ENCODE measurements at places on chromosomes 7 and 10.

GRCh38 chr10:7302392-7302906 is 108.4 kb downstream of the SFMBT2 start:
- no peak for DNase-seq

- DNase-seq = no peak
These were observed 291.0 kb downstream of the RNLS start for GRCh38 chr10:88292185-88292514.

DNA sequence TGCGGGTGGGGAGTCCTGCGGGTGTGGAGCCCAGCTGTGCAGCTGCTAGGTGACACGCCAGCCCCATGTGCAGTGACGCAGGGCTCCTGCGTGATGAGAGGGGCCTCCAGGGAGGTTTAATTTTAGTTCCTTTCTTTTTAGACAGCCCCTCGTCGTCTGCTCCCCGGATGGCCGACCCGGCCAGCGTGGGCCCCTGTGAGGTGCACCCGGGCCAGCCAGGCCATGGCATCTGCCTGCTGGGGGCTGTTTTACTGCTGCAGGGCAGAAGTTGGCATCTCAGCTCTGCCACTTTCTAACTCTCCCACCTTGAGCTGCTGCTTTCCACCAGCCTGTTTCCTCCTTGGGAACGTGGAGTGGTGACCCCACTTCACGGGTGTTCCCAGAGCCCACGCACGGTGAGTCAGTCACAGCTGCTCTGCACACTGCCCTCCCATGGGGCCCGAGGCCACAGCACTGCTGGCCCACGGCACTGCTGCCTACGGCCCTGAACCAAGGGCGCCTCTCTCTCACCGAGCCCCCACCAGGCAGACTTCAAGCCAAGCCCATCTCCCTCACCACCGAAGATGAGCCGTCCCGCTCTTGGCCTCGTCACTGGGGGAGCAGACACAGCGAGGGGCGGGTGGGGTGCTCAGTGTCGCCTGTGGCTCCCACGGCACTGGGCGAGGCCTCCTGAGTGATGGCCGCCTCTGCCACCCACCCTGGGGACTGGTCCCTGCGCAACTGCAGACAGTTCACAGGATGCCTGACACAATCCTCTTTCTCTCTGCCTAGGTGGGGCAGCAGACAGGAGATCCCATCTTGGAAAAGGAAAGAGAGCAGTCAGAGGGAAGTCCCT is 21.3 kb downstream of the CYP2W1 start:
- no peak for DNase-seq

DNA sequence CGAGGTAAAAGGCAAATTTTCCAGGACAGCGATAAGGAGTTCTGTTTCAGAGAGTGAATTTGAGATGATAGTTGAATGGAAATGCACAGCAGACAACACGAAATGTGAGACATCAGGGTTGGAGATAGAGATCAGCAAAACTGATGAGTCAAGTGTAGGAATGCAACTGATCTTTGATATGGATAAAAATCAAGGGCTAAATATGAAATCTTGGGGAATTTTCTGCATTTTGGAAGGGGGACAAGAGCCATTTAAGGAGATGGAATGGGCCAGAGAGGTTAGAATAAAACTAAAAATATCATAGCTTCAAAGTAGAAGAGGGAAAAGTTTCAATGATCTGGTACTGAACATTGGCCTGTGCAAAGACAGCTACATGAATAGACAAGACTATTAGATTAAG is 11.5 kb downstream of the CISD1 start:
- DNase-seq = no peak

DNA sequence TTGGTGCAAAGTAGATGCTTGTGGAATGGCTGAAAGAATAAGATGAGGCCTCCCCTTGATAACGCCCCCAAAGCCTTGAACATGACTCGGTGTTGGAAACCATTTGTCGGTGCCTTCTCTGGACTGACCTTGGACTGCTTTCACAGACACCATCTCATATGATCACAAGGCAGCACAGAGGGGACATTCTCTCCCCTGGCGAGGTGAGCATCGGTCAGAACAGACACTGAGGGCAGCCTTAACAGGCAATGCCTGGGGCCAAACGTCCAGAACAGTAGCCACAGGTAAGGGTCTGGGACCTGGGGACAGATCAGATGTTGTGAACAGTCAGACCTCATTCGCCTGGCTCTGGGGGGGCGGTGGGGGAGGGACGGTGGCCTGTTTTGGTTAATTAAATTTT is 2.8 kb upstream of the TRRAP start:
- DNase-seq = no peak

DNA sequence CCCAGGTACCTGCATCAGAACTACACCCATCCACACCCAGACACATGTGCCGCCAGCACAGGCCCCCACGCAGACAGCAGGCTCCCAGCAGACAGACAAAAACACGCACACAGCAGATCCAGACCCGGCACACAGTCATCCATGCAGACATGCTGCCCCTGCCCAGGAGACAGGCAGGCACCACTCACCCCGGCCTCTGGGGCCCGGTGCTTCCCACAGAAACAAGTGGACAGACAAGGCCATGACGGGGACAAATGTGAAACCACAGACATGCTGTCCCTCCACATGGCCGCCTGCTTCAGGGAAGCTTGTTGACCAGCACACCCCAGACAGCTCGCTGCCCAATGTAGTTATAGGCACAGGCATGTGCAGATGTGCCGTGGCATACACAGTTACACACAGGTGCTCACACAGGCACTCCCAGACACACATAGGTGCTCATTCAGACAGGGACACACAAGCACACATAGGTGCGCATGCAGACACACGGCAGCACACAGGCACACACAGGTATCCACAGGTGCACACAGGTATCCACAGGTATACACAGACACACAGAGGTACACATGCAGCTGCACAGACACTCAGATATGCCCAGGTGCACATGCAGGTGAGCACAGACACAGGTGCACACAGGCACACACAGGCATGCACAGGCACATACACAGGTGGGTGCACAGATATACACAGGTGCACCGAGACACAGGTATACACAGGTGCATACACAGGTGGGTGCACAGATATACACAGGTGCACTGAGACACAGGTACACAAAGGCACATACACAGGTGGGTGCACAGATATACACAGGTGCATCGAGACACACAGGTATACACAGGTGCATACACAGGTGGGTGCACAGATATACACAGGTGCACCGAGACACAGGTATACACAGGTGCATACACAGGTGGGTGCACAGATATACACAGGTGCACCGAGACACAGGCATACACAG is 10.5 kb upstream of the SCART1 start:
- no peak for DNase-seq

Measured in HL-60 (cell line).